Dermis blood vessel endothelial cell (primary cell): ENCODE measurements at places on chromosomes 16 and 17. TPM values are rescaled to one million over a fixed set of nuclear protein-coding genes. Genes with fewer than 3 reads are reported as not detected.

The HOXB6 gene
- total RNA-seq: 7.5 and 11.9 TPM in 2 replicates

The ERBB2 gene
- total RNA-seq: 3.4 and 4.4 TPM in 2 replicates

The EPX gene
- not detected in 2 replicates for total RNA-seq

The TMEM100 gene
- total RNA-seq: 7.3 and 8.0 TPM in 2 replicates

The ATP2A1 gene
- not detected in 2 replicates for total RNA-seq

The CRYM gene
- total RNA-seq: not detected in 2 replicates

The HSD17B2 gene
- total RNA-seq: 181 and 215 TPM in 2 replicates

The ABCA9 gene
- 3.2 and 3.3 TPM in 2 replicates for total RNA-seq

The SOX9 gene
- total RNA-seq: 0.17 TPM in 1 of 2 replicates, not detected in the other

The C17orf67 gene
- 3.2 and 4.1 TPM in 2 replicates for total RNA-seq

The FSCN2 gene
- total RNA-seq: 0.42 and 1.0 TPM in 2 replicates

The ARHGAP23 gene
- 34.9 and 104 TPM in 2 replicates for total RNA-seq

The SEPTIN1 gene
- total RNA-seq: not detected in 2 replicates

The PRKCB gene
- total RNA-seq: not detected in 2 replicates

The BORCS6 gene
- total RNA-seq: 16.6 and 18.9 TPM in 2 replicates

The CNOT1 gene
- total RNA-seq: 93.6 and 197 TPM in 2 replicates

The NOG gene
- total RNA-seq: 0.23 and 1.2 TPM in 2 replicates

The ST3GAL2 gene
- total RNA-seq: 52.4 and 61.2 TPM in 2 replicates

The EXOC3L1 gene
- total RNA-seq: 45.8 and 50.7 TPM in 2 replicates

The RUNDC3A gene
- total RNA-seq: under 0.01 TPM in 1 of 2 replicates, not detected in the other

The ABCA3 gene
- total RNA-seq: 29.1 and 66.9 TPM in 2 replicates

The QRICH2 gene
- total RNA-seq: 8.5 and 13.8 TPM in 2 replicates

The TMUB2 gene
- total RNA-seq: 37.0 and 40.2 TPM in 2 replicates
